Lung (tissue), 17 donors: ENCODE measurements at places on chromosomes 7 and 10. TPM values are rescaled to one million over a fixed set of nuclear protein-coding genes. Genes with fewer than 3 reads are reported as not detected.

- no peak for DNase-seq
- H3K4me3 ChIP-seq, result no peak overlapping the region
- H3K27ac ChIP-seq, result no peak overlapping the region
- H3K4me1 ChIP-seq, result no peaks in the 10 kb centered on the region
These were observed 295.0 kb downstream of the BICC1 start for GRCh38 chr10:58807629-58808022.

- H3K4me1 ChIP-seq, result no peaks in the 10 kb centered on the region
- no peak overlapping the region for H3K27ac ChIP-seq
- DNase-seq, result no peak
- no peak overlapping the region for H3K4me3 ChIP-seq
These were observed 457.4 kb downstream of the DNAJB6 start for GRCh38 chr7:157793973-157794745.

DNA sequence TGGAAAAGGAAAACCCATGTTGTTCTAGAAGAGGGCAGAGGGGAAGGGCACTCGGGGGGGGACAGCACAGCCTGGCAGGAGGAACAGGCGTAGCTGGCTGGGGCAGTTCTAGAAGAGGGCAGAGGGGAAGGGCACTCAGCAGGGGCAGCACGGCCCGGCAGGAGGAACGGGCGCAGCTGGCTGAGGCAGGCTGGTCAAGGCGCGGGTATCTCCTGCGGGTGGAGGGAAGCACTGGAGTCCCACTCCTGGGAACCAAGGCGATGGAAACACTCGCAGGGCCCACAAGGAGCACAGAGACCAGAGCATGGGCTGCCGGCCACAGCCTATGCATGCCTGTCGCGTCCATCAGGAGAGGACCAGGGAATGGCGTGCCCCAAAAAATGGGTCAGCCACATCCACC, 36.7 kb downstream of the PAPOLB start:
- peaks cover 3% of the 10 kb centered on the region for H3K36me3 ChIP-seq
- H3K4me1 ChIP-seq, result peaks cover 2% of the 10 kb centered on the region
- no peak overlapping the region for H3K27ac ChIP-seq

DNA sequence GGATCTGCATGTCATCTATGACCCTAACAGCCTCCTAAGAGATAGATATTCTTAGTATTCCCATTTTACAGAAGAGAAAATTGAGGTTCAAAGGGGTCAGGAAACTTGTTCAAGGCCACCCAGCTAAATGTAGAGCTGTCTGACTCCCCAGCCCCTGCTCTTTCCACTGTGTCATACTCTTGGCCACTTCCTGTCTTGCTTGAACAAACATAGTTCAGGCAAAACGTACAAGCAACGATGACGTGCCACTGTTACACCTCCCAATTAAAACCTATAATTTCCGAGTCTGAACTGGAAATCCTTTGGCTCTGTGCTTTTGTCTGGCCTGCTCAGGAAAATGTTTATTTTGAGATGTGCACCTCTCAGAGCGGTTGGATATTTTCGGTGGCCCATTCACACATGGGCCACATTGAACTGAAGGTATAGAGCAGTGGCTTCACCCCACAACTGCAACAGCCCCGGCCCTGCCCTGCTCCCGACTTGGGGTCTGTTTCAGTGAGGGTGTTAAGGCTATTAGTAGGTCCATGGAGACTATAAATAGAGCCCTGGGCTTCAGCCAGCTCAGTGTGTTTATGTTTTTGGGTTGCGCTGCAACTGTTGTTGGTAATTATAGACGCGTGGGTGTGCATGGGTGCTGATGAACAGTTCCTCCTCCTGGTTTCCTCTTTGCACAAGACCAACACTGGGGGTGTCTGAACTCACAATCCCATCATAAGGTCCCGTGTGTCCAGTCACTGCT, 172.3 kb upstream of the ADO start:
- peaks cover 3% of the 10 kb centered on the region for H3K4me1 ChIP-seq
- peak; percentile 63 for DNase-seq
- H3K4me3 ChIP-seq, result no peak overlapping the region
- no peak overlapping the region for H3K27ac ChIP-seq

DNA sequence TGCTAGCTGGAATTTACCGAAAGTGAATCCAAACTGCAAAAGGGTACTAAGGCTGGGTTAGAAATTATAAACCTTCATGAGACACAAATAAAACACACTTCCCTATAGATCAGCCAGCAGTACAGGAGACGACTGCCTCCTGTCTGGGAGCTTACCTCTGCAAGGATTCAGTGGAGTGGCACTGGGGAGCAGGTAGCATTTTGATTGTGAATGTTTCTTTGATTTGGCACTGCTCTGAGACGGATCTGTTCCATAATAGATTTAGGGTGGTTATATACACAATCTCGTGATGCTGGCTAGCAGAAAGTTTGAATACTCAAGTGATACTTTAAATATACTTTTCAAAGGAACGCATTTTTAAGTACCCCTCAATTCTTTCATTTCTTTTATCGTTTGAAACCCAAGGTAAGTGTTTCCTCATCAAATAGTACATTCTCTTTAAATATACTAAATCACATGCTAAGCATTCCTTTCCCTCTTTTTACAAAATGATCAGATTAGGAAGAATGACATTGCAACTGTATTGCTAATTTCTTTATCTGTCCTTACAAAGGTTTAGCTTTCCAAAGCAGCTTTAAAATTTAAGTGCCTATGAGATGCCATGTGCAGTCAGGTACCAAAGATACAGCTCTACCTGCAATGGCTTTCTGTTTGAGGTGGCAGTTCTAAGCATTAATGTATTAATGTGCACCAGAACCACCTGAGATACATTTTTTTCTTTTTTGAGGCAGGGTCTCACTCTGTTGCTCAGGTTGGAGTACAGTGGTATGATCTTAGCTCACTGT, 20.6 kb upstream of the CHCHD3 start:
- no peaks in the 10 kb centered on the region for H3K4me1 ChIP-seq
- no peak overlapping the region for H3K27ac ChIP-seq
- H3K36me3 ChIP-seq, result no peaks in the 10 kb centered on the region
- H3K27me3 ChIP-seq, result no peaks in the 10 kb centered on the region
- DNase-seq, result no peak

- no peaks in the 10 kb centered on the region for H3K4me1 ChIP-seq
- no peak overlapping the region for H3K27ac ChIP-seq
- H3K36me3 ChIP-seq, result no peaks in the 10 kb centered on the region
- H3K4me3 ChIP-seq, result no peak overlapping the region
These were observed 328.4 kb downstream of the PHTF2 start for GRCh38 chr7:78127009-78127408.

- no peak overlapping the region for H3K27ac ChIP-seq
- H3K27me3 ChIP-seq, result no peaks in the 10 kb centered on the region
- peak; percentile 56 for DNase-seq
- peaks cover 17% of the 10 kb centered on the region for H3K36me3 ChIP-seq
These were observed 189.8 kb upstream of the IMMP2L start for GRCh38 chr7:111752022-111752582.

DNA sequence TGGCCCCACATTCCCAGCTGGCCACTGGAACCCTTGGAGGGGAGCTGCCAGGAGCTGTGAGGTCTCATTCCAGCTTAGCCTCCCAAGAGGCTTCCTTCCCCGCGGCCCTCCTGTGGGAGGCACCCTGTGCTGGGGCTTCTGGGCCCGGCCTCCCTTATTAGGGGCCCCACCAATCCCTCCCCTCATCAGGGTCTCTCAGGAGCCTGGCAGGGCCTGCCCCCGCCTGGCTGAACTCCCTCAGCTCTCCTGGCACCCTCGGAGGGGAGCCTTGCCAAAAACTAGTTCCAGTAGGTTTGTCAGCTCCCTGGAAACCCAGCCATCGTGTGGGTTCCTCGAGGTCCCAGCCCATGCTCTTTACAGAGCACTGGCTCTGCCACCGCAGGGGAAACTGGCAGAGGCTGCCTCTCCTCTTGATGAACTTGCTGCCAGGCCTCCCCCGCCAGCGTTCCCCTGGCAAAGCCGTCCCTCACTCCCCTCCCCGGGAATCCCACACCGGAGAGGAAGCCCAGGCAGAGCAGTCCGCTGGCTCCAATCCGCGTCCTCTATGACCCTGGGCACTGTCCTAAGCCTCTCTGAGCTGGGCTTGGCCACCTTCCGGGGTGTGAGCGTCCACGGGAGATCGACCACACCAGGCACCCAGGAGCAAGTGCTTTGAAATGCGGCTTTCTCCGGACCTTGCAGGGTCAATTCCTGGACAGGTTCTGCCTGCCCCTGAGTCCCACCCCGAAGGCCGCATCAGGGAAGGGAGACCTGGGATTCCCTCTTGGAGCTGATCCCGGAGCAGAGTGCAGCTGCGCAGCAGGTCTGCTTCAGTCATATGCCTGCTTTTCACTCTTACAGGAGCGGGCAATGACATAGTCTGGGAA, 139.8 kb downstream of the ARHGAP22 start:
- H3K27me3 ChIP-seq, result no peaks in the 10 kb centered on the region
- peak; percentile 52 for DNase-seq
- H3K4me3 ChIP-seq, result no peak overlapping the region
- no peaks in the 10 kb centered on the region for H3K36me3 ChIP-seq

DNA sequence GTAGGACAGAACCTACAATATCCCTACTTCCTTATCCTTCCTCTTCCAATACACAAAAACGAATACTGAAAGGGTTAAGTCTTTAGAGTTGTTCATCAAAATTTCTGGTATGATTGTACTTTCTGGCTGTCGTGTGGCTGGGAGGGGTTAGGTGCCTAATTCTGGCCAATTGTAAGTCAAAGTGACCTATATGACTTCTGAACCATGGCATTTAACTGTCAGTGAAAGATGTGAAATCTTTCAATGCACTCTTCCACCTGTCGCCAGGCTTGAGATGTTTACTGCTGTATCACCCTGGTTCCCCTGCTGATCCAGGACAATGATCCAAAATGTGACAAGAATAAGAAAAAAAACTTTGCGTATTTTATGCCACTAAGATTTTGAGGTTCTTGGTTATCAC, 20.8 kb downstream of the EPC1 start:
- H3K27ac ChIP-seq, result no peak overlapping the region
- no peak for DNase-seq
- peaks cover 2% of the 10 kb centered on the region for H3K36me3 ChIP-seq
- H3K27me3 ChIP-seq, result no peaks in the 10 kb centered on the region
- peaks cover 44% of the 10 kb centered on the region for H3K4me1 ChIP-seq

- no peaks in the 10 kb centered on the region for H3K36me3 ChIP-seq
- H3K4me3 ChIP-seq, result peak within 1 kb of the TSS; percentile 61
- peak within 1 kb of the TSS; percentile 67 for H3K27ac ChIP-seq
- H3K4me1 ChIP-seq, result peaks cover 15% of the 10 kb centered on the region
- peak; percentile 94 for DNase-seq
- H3K27me3 ChIP-seq, result no peaks in the 10 kb centered on the region
These were observed at the start of gene PALD1 for GRCh38 chr10:70478191-70479164. Gene PALD1, plus strand, starts transcription at chr10:70478767. Its CDS starts 47,185 bp downstream, at chr10:70525952.

DNA sequence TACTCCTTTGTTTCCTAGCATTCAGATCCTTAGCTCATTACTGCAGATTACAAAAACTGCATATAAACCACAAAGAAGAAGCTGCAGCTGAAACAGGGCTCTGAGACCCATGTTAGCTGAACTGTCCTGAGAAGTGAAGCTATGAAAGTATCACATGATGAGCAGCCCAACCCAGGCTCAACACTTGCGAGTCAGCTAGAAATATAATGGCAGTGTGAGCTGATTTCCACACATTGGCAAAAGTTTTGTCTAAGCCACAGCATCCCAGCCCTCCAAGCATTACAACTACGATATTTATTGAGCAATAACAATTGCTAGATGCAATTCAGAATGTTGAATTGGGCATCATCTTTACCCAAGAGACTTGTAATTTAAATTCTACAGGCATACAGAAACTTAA, 34.5 kb upstream of the SKAP2 start:
- H3K27ac ChIP-seq, result no peak overlapping the region
- peak; percentile 78 for DNase-seq
- H3K4me1 ChIP-seq, result no peaks in the 10 kb centered on the region
- H3K27me3 ChIP-seq, result no peaks in the 10 kb centered on the region

- no peak overlapping the region for H3K4me3 ChIP-seq
- H3K27ac ChIP-seq, result no peak overlapping the region
- DNase-seq, result no peak
- no peaks in the 10 kb centered on the region for H3K4me1 ChIP-seq
- no peaks in the 10 kb centered on the region for H3K36me3 ChIP-seq
- H3K27me3 ChIP-seq, result no peaks in the 10 kb centered on the region
These were observed 169.3 kb upstream of the MAGI2 start for GRCh38 chr7:79622781-79623180.

- no peak overlapping the region for H3K27ac ChIP-seq
- H3K27me3 ChIP-seq, result no peaks in the 10 kb centered on the region
- peaks cover 16% of the 10 kb centered on the region for H3K4me1 ChIP-seq
- DNase-seq, result peak; percentile 65
- peak overlapping the region; percentile 20 for H3K4me3 ChIP-seq
- H3K36me3 ChIP-seq, result no peaks in the 10 kb centered on the region
These were observed 8.1 kb downstream of the TASOR2 start for GRCh38 chr10:5692461-5693358.

DNA sequence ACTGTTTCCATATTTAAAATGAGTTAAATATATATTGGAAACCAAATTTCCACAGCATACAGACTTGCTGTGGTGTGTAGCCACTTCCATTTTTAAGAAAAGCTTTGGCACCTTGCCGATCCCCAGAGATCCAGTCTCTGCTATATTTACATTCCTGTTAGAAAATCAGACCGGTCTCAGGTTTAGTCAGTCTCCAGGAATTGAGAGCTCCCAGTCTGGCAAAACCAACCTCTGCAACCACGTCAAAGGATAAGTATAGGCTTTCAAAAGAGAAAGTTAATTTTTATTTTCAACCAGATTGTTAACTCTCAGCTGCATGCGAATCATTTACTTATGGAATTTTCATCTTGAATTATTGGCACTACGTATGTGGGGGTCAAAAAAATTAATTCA, 28.2 kb downstream of the PUS7 start:
- no peaks in the 10 kb centered on the region for H3K36me3 ChIP-seq
- H3K4me1 ChIP-seq, result no peaks in the 10 kb centered on the region
- no peak overlapping the region for H3K27ac ChIP-seq
- DNase-seq, result peak; percentile 52
- no peaks in the 10 kb centered on the region for H3K27me3 ChIP-seq

GRCh38 chr7:127504715-127505114, 80.7 kb downstream of the GCC1 start:
- DNase-seq, result peak; percentile 3
- H3K27ac ChIP-seq, result no peak overlapping the region
- H3K36me3 ChIP-seq, result no peaks in the 10 kb centered on the region
- H3K4me1 ChIP-seq, result no peaks in the 10 kb centered on the region
- H3K4me3 ChIP-seq, result no peak overlapping the region

Gene LHFPL3
- not detected for total RNA-seq

Gene ACTR3C
- 34.2 TPM for total RNA-seq

Gene CRTAC1
- total RNA-seq, result 82.4 TPM

Gene CDHR3
- total RNA-seq, result 54.5 TPM

Gene RAMP3
- total RNA-seq, result 47.3 TPM
